Activated T-cell treated with anti-CD3 and anti-CD28 coated beads for 24 hours (primary cell): ENCODE measurements at places on chromosomes 6 and 20.

GRCh38 chr6:95274686-95275235, 302.6 kb upstream of the MANEA start:
- no peak for DNase-seq

DNA sequence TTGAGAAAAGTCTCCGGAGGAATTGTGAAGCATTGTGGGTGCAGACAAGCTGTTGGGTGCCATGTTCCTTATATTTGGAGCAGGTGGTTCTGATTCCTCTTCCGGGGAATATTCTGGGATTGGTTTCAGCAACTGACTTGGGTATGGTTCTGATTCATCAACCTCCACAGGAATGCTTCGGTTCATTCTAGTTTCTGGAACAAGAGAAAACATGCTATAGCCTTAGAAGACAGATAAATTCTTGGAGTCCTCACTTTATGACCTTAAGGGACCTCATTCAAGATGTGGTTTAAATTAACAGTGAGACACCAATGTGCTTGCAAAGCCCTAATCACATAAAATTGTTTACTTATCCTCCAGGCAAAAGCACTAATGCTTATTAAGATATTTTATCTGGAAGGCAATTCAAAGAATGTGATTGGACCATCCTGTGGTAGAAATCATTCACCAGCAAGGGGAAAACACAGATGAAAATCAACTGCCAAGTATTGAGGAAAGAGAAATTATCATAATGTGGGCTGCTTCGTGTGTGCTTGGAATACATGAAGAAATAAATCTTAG, 13.7 kb downstream of the TRAF3IP2 start:
- DNase-seq: no peak

DNA sequence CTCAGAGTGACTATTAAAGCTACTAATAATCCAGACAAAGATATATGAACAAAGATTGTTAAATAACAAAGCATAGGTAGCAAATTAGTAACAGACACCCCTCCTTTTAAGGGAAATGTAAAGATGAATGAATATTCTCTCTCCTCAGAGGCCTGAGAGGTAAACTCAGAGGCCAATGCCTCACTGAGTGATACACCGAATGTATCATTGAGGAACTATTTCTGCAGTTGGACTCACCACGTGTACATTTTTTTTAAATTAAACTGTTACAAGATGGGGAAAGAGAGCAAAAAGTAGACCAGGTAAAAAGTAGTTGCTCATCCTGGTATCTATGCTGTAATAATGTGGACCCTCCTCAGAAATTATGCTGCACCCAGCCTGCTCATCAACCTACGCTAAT, 72.3 kb upstream of the IPCEF1 start:
- no peak for DNase-seq

- DNase-seq: no peak
Observed at GRCh38 chr20:44442298-44443070, 33.2 kb upstream of the TTPAL start.

GRCh38 chr6:147201885-147202515, 2.2 kb upstream of the STXBP5 start:
- no peak for DNase-seq

GRCh38 chr20:15582146-15582760, 991.0 kb downstream of the KIF16B start:
- no peak for DNase-seq

- DNase-seq: no peak
Observed at GRCh38 chr6:96826865-96827264, 10.4 kb downstream of the GPR63 start.

DNA sequence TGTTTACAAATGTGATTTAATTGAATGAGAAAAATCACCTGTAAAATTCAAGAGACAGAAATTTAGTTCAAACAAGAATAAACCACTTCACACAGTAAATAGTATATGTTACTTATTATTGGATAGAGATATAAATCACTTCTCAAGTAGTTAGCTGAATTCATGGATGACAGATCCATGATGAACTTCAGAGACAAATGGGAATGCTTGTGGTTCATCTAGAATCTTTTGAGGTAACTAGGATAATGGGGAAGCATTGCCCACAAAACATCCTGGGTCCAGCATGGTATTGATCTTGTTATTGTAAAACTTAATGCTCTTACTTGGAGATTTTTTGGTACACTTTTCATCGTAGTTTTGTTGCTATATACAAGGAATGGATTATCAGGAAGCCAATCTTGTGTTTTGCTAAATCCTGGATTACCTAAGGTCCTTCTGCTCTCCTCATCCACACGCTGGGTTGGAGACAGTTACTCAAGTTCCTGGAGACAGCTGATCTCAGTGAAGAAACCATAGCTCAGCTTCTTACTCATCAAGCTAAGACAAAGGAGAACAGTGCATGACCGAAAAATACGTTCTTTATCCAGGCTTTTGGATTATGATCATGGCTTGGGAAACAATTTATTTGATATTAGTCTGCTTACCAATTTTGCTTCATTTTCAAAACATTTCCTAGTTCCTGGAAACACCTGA, 142.5 kb upstream of the PREP start:
- no peak for DNase-seq

- DNase-seq: no peak
Observed at GRCh38 chr6:4776493-4777393, 539 bp downstream of the CDYL start.

DNA sequence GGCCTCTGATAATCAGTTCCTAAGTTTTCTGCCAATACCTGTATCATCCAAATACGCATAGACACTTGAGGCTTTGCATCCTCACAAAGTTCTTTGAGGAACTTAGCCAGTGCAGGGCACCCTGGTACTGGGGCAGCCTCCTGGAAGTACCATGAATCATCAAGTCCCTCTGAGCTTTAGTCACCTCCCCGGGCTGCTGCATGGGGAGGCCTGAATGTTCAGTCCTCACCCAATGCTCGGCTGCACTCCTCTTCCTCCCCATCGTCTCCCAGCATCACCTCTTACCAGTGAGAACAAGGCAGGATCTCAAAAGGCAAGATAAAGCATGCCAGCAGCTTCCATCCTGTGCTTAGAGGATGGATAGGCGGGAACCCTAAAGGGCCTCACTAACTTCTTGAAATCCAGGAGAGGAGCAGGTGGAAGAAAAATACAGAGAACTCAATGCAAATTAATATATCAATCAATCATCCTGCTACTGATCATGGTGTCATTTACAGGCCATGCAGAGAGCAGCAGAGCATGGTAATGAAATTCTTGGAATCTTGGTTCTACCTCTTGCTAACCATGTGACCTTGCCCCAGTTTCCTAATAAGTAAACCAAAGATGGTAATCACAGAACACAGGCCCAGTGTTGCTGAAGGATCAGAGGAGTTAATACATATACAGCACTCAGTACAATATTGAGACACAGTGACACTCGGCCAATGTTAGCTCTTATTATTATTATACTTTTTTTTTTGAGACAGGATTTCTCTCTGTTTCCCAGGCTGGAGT, 4.7 kb upstream of the CCN6 start:
- no peak for DNase-seq

- DNase-seq: no peak
Observed at GRCh38 chr20:24723186-24723585, 225.9 kb upstream of the CST7 start.

- no peak for DNase-seq
Observed at GRCh38 chr6:107736713-107737396, 87.3 kb downstream of the SCML4 start.

- no peak for DNase-seq
Observed at GRCh38 chr20:15740046-15740775, 833.0 kb downstream of the KIF16B start.
